Activated CD8-positive, alpha-beta T cell treated with anti-CD3 and anti-CD28 coated beads, Interleukin-2, amount 10 ng/mL, durations not matched to agents 7 days and 5 days (primary cell): ENCODE measurements at places on chromosomes 3 and 15. TPM values are rescaled to one million over a fixed set of nuclear protein-coding genes. Genes with fewer than 3 reads are reported as not detected.

- H3K4me1 ChIP-seq, result no peaks in the 10 kb centered on the region
- DNase-seq, result no peak
- H3K36me3 ChIP-seq, result no peaks in the 10 kb centered on the region
Measured at GRCh38 chr15:59696332-59696731, 7.2 kb upstream of the BNIP2 start.

DNA sequence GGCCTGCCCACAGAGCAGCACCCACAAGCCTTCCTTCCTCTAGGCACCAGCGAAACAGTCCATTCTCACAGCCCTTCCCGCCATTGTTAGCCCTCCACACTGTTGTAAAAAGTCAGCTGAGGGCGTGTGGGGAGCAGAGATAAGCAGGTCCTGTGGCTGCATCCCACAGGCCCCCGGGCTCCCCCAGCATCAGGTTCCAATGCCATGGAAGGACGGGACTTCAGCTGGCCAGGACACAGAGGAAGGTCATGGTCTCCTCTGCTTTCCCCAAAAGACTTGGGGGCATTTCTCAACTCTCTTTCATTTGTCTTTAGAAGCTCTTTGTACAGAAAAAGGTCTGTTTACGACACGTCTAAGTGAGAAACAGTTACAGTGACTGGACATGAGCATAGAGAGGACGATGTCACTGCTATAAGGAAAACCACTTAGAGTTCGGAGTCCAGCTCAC is 85.2 kb upstream of the HERC1 start:
- H3K27ac ChIP-seq, result no peak overlapping the region
- no peak overlapping the region for H3K4me3 ChIP-seq
- no peaks in the 10 kb centered on the region for H3K36me3 ChIP-seq
- no peaks in the 10 kb centered on the region for H3K27me3 ChIP-seq
- no peak for DNase-seq

- DNase-seq, result no peak
- no peak overlapping the region for H3K4me3 ChIP-seq
- H3K36me3 ChIP-seq, result no peaks in the 10 kb centered on the region
- H3K27ac ChIP-seq, result no peak overlapping the region
Measured at GRCh38 chr3:23704298-23704697, 101.5 kb upstream of the UBE2E1 start.

DNA sequence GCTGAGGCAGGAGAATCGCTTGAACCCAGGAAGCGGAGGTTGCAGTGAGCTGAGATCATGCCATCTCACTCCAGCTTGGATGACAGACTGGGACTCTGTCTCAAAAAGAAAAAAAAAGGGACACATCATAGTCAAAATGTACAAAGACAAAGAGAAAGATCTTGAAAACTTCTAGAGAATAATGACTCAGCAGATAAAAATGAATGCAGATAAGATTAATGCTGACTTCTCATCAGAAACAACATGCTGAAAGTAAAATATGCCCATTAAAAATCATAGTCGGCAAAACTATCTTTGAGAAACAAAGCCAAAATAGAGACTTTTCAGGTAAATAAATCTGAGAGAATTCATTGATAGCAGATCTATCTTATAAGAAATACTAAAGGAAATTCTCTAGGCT is 271.1 kb upstream of the GPR149 start:
- H3K4me3 ChIP-seq, result no peak overlapping the region
- no peak for DNase-seq
- no peaks in the 10 kb centered on the region for H3K27me3 ChIP-seq
- no peak overlapping the region for H3K27ac ChIP-seq
- H3K4me1 ChIP-seq, result no peaks in the 10 kb centered on the region

DNA sequence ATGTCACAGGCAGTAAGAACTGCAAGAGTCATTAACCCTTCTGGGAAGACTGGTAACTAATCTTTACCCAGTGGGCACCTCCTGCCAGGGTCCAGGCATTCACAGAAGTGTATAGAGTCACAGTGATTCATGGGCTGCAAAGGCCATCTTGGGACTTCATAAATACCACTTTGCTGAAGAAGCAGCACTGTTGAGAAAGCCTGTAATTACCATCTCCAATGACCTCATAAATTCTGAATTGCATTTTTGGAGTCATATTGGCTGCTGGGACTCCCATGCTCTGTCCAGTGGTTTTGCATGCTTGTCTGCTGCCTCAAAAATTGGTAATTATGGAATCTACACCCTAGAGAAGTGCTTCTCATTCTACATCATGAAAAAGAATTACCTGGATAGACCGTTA is 837.2 kb downstream of the NTRK3 start:
- no peaks in the 10 kb centered on the region for H3K27me3 ChIP-seq
- no peak overlapping the region for H3K27ac ChIP-seq
- H3K4me1 ChIP-seq, result no peaks in the 10 kb centered on the region
- DNase-seq, result no peak
- no peak overlapping the region for H3K4me3 ChIP-seq

DNA sequence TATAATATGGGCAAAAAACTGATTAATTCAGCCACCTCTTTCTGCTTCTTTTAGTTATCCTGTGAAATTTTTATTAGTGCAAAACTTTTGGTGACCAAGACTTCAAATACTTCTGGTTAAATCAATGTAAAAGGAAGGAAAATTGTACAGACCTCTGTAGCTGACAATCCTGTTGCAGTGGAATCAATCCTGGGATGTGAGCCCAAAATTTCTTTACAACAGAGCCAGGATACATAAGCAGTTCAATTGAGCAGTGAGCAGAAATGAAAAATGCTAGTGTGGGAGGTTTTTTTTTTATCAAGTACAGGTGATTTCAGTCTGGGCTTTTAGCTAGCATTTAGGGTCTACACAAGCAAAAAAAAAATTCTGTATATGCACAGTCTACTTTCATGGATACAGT is 398.0 kb downstream of the OTOL1 start:
- no peak overlapping the region for H3K4me3 ChIP-seq
- no peak overlapping the region for H3K27ac ChIP-seq
- no peaks in the 10 kb centered on the region for H3K36me3 ChIP-seq

- DNase-seq, result no peak
- no peak overlapping the region for H3K4me3 ChIP-seq
- no peaks in the 10 kb centered on the region for H3K36me3 ChIP-seq
Measured at GRCh38 chr3:128461731-128462130, 5.0 kb downstream of the DNAJB8 start.

DNA sequence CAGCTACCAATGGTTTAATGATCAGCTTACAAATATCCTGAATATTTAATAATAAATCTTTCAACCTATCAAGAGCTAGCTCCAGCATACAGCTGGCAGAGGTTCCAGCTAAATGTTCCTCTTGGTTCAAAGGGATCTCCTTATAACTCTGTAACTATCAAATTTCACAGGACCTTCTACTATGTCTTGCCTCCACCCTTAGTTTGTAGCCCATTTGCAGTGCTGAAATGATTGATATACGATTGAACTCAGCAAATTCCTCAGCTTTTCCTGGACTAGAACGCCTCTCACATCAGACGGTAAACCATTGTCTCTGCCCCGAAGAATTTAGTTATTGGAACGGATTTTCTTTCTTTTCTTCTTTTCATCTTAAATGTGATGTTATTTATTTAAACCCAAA is 41.5 kb downstream of the CD200R1L start:
- H3K36me3 ChIP-seq, result no peaks in the 10 kb centered on the region
- H3K27me3 ChIP-seq, result no peaks in the 10 kb centered on the region
- no peak overlapping the region for H3K27ac ChIP-seq
- no peak for DNase-seq
- H3K4me3 ChIP-seq, result no peak overlapping the region
- H3K4me1 ChIP-seq, result peaks cover 17% of the 10 kb centered on the region

DNA sequence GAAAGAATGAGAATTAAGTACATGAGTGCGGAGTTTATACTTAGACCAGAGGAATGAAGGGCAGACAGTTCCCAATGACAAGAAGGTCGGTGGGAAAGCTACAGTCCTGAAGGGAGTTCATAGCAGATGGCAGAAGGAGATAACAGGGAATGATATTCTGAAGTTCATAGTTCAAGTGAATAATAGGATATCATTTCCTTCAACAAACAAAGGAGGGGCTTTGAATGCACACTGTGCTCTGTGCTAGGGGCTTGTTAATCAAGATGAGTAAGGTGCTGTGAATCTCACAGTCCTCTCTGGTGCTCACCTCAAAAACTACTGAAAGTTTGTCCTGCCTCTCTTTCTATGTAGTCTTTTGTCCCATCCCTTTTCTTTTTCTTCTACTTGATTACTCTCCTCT is 41.9 kb downstream of the SIDT1 start:
- H3K4me3 ChIP-seq, result no peak overlapping the region
- no peak overlapping the region for H3K27ac ChIP-seq
- H3K4me1 ChIP-seq, result peaks cover 8% of the 10 kb centered on the region
- H3K27me3 ChIP-seq, result no peaks in the 10 kb centered on the region
- DNase-seq, result no peak
- peaks cover 13% of the 10 kb centered on the region for H3K36me3 ChIP-seq

- no peak overlapping the region for H3K27ac ChIP-seq
- no peak overlapping the region for H3K4me3 ChIP-seq
- no peaks in the 10 kb centered on the region for H3K36me3 ChIP-seq
- peaks cover 28% of the 10 kb centered on the region for H3K27me3 ChIP-seq
Measured at GRCh38 chr3:157501863-157502262, 1.4 kb downstream of the VEPH1 start.

DNA sequence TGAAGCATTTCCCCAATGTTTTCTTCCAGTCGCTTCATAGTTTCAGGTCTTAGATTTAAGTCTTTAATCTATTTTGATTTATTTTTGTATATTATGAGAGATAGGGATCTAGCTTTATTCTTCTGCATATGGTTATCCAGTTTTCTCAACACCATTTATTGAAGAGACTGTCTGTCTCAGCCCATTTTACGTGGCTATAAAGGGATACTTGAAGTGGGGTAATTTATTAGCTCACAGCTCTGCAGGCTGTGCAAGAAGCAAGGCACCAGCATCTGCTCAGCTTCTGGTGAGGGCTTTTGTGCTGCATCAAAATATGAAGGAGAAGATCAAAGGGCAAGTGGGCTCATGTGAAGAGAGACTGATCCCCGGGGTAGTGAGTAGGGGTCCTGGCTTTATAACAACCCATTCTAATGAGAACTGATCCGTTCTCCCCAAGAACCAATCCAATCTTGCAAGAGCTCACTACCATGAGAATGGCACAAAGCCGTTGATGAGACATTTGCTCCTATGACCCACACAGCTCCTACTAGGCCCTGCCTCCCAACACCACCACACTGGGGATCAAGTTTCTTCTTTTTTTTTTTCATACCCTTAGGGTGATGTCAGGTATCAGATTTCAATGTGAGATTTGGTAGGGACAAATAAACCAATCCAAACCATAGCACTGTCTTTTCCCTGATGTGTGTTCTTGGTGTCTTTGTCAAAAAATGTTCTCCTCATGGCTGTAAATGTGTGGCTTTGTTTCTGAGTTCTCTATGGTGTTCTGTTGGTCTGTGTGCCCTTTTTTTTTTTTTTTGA is 63.2 kb downstream of the IQGAP1 start:
- H3K4me3 ChIP-seq, result no peak overlapping the region
- H3K4me1 ChIP-seq, result peaks cover 11% of the 10 kb centered on the region
- no peak overlapping the region for H3K27ac ChIP-seq
- H3K27me3 ChIP-seq, result no peaks in the 10 kb centered on the region
- no peak for DNase-seq

DNA sequence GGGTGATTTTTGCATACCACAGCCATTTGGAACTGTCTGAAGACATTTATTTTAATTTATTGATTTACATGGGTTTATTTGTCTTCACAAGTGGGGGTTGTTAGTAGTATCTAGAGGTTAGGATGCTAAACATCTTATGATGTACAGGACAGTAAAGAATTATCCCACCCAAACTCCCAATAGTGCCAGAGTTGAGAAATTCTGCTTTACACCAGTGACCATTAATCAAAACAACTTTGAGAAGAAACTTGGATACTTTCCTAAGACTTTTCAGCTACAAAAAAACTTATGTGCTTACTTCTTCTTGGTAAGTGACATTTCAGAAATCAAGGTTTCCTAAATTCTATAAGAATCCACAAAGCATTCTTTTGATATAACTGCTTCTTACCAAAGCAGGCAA is 156.7 kb downstream of the SUCLG2 start:
- no peaks in the 10 kb centered on the region for H3K4me1 ChIP-seq
- DNase-seq, result no peak
- H3K27me3 ChIP-seq, result no peaks in the 10 kb centered on the region
- H3K27ac ChIP-seq, result no peak overlapping the region

Gene SIDT1
- total RNA-seq, result 34.8 TPM

GRCh38 chr3:136584728-136585127 is 167.4 kb downstream of the STAG1 start:
- H3K27ac ChIP-seq, result no peak overlapping the region
- no peaks in the 10 kb centered on the region for H3K4me1 ChIP-seq

GRCh38 chr15:29377161-29377560 is 107.5 kb upstream of the NSMCE3 start:
- no peak overlapping the region for H3K27ac ChIP-seq
- H3K4me1 ChIP-seq, result no peaks in the 10 kb centered on the region
- H3K4me3 ChIP-seq, result no peak overlapping the region
- no peaks in the 10 kb centered on the region for H3K27me3 ChIP-seq
- DNase-seq, result no peak

DNA sequence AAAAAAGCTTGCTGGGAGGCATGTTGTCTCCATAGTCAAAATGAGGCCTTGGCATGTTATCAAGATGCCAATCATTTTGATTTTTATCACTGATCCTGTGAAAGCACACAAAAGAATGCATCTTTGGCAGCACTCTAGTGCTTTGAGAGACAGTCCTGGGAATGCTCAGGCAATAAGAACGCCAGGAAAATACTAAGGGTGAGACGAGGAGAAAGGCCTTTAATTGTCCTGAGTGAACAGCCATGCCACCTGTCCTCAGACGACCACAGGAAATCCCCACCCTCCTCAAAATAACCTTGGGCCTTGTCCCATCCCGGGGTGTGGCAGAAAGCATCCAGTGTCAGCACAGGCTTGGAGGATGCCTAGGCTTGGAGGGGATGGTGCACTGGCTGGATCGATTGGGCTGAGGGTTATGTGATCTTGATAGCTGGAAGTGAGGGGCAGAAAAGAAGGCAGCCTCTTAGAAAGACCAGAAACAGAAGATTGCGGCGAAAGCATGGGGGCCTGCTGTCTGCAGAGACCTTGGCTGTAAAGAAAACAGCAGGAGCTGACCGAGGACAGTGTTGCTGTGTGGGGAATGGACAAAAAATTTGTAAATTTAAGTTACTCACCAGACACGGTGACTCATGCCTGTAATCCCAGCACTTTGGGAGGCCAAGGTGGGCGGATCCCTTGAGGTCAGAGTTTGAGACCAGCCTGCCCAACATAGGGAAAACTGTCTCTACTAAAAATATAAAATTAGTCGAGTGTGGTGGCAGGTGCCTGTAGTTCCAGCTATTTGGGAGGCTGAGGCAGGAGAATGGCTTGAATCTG is 7.3 kb downstream of the TMEM158 start:
- peaks cover 51% of the 10 kb centered on the region for H3K27me3 ChIP-seq
- no peak overlapping the region for H3K27ac ChIP-seq
- peaks cover 11% of the 10 kb centered on the region for H3K4me1 ChIP-seq
- no peak overlapping the region for H3K4me3 ChIP-seq
- no peaks in the 10 kb centered on the region for H3K36me3 ChIP-seq
